ENCODE measurements at places on chromosomes 3 and 15. TPM values are rescaled to one million over a fixed set of nuclear protein-coding genes. Genes with fewer than 3 reads are reported as not detected.
A peak's percentile ranks its signal among the peaks of the same experiment; 100 is the strongest.

ECE2 gene
- total RNA-seq = not detected

ZNF774 gene
- 0.21 TPM for total RNA-seq

DNA sequence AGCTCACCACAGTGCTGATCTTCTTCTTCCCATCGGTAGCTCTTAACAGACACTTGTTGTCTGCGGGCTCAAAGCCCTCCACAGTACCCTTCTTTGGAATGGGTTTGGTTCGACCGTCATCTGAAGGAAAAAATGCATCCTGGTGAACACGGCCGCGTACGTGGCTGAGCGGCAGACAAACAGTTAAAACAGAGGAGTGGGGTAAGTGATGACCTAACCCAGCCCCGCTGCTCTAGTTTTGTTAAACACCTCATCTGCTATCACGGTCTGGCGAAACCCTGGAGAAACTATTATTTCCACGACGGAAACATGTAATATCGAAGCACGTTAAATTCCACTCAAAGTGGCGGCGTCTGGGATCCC, 725 bp downstream of the SRP14 start:
- H3K27ac ChIP-seq = peak overlapping the region; percentile 87
- peak overlapping the region; percentile 82 for H3K4me3 ChIP-seq
- DNase-seq = no peak
- H3K36me3 ChIP-seq = peaks cover 40% of the 10 kb centered on the region

DHFR2 gene
- total RNA-seq = 1.1 TPM

DNA sequence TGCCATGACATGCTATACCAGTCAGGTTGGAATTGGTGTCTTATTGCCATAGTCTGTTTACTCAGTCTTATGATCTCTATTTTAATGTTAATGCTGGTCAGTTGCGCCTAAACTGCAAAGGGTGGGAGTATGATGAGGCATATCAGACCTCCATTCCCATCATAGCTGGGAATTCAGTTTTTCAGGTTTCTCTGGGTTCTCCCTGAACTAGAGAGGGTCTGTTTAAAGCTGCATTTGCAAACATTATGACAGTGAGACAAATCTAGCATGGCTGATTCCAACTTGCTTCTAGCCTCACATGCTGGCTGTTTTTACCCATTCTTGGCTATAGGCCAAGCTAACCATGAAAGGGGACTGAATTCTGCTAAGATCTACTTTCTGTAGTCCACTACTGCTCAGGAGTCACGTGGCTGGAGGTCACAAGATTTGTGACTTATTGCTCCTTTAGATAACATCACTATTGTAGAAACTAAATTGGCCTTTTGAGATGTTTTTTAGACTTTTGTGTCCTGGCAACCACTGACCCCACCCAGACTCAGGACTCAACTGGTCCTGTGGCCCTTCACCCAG, 96.5 kb downstream of the TGFBR2 start:
- H3K27me3 ChIP-seq = no peaks in the 10 kb centered on the region
- DNase-seq = no peak
- H3K4me1 ChIP-seq = no peaks in the 10 kb centered on the region
- H3K36me3 ChIP-seq = peaks cover 5% of the 10 kb centered on the region
- H3K27ac ChIP-seq = no peak overlapping the region

DNA sequence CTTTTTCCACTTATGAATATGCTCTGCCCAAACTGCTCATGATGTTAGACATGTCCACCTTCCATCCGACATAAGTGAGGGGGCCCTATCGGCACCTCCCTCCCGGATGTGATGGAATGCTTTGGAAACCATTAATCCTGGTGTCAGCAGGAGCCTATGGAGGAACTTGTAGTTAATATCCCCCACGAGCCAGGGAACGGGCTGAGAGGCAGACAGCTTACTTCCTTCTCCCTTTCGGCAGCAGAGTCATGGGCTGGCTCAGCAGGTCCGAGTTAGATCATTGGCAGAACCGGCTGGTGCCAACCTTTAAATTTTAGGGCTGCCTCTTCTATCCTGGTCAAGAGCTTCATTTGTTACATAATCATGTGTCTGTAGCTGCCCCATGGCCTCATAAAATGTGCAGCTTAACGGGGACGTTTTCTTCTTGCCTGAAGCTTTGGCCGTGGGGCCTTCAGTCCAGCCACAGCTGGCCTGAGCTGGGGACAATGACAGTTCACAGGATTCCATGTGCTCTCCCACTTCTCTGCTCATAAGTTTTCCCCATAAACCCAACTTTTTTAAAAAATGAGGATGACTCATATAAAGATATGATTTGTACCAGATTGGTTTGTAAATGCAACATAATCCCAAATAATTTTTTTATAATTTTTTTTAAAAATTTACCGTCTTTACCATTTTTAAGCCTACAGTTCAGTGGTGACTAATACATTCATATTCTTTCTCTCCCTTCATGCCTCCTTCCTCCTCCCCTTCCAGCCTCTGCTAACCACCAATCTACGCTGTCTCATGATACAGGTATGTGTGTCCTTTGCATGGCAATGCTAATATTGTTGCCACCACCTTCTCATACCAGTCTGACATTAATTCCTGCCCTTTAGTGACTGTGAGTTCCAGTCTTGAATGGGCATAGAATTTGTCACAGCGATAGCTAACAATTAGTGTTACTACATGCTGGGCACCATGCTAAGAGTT, 62.2 kb upstream of the RGMA start:
- DNase-seq = no peak
- H3K4me3 ChIP-seq = no peak overlapping the region
- H3K27me3 ChIP-seq = no peaks in the 10 kb centered on the region
- no peak overlapping the region for H3K27ac ChIP-seq

Data from ascending aorta (tissue), 2 donors.